Activated gamma-delta T cell (primary cell): ENCODE measurements at places on chromosomes 1 and 21.

DNA sequence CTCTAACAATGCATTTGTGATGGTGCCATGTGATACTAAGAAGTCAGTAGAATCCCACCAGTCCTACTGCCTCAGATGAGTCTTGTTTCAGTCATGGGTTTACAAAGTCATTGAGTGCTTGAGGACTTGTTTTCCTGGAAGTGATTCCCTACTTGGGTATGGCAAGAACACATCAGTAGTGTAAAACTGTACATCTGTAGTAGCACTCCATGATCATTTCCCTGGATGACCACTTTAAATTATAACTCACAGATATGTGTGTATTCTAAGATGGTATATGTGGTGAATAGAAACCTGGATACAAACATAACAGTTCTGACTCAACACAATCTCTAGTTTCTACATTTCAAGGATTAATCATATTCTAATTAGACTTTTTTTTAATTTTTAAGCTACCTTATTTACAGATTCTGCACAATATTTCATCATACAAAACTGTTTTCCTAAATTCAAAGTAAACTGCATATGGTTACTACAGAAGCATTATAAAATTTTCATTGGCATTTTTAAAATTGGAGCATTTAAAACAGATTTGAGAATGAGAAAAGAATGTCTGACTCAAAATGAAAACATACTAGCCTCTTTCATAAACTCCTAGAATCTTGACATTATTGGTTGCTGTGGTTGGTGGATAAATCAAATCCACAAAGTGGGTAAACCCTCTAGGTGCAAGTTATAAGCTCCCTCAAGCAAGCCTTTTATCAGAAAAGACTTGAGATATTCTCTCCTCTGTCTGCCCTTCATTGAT is 6.8 kb upstream of the PSMG1 start:
- no peak for DNase-seq

GRCh38 chr1:234751678-234752077 is 141.7 kb upstream of the IRF2BP2 start:
- DNase-seq: no peak

- DNase-seq: no peak
These were observed 173.7 kb upstream of the CAMK1G start for GRCh38 chr1:209409780-209410179.

DNA sequence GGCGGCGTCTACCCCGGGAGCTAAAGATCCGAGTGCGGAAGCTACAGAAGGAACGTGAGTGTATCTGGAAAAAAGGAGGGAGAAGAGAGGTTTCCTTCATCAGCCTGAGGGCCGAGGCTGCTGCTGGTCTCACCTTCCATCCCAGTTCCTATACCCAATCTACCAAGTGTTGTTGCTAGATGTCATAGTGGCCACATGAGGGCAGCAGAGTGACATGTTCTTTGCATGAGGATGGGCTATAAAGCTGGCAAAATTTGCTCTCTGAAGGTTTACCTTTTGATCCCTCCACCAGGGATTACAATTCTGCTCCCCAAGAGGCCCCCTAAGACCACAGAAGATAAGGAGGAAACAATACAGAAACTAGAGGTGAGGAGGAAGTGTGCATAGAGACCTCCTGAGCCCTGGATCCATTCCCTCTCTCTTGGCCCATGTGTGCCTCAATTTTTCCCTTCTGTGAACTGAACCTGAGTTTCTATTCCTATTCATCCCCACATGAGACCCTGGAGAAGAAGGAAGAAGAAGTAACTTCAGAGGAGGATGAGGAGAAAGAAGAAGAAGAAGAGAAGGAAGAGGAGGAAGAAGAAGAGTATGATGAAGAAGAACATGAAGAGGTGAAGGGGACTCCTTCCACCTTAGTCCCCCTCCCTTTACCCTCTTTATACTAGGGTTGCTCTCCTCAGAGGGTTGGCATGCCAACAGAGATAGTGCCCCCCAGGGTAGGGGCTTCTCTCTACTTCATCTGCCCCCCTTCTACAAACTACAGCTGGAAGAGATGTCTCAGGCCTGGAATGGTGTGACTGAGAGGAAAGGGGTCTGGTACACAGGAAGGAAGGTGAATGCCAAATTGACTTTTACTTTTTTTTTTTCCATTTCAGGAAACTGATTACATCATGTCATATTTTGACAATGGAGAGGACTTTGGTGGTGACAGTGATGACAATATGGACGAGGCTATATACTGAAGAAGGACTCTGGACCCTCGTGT is 13.3 kb downstream of the POLR3GL start:
- DNase-seq: no peak

- DNase-seq: no peak
These were observed 673.6 kb downstream of the MATN1 start for GRCh38 chr1:30049748-30050296.

- no peak for DNase-seq
These were observed 112.8 kb upstream of the USP25 start for GRCh38 chr21:15616864-15617574.

- DNase-seq: no peak
These were observed 103.0 kb downstream of the KIAA0319L start for GRCh38 chr1:35454176-35454575.

DNA sequence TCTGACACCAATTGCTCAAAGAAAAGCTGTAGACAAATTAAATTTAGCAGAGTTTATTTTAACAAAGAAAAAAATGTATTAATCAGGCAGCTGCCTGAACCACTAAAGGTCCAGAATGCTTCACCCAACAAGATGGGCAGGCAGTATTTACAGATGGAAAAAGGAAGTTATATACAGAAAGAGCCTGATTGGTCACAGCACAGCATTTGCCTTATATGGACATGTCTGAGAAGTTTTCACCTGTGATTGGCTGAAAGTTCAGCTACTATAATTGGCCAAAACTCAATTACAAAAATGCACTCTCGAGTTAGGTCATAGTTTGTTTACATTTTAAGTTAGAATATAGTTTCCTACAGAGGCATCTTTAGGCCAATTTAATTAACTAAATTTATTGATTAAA is 15.1 kb upstream of the FMO1 start:
- no peak for DNase-seq

- DNase-seq: no peak
These were observed 17.4 kb downstream of the CELA3A start for GRCh38 chr1:22018583-22019559.

- no peak for DNase-seq
These were observed 87.7 kb upstream of the TNFSF4 start for GRCh38 chr1:173294843-173295242.

DNA sequence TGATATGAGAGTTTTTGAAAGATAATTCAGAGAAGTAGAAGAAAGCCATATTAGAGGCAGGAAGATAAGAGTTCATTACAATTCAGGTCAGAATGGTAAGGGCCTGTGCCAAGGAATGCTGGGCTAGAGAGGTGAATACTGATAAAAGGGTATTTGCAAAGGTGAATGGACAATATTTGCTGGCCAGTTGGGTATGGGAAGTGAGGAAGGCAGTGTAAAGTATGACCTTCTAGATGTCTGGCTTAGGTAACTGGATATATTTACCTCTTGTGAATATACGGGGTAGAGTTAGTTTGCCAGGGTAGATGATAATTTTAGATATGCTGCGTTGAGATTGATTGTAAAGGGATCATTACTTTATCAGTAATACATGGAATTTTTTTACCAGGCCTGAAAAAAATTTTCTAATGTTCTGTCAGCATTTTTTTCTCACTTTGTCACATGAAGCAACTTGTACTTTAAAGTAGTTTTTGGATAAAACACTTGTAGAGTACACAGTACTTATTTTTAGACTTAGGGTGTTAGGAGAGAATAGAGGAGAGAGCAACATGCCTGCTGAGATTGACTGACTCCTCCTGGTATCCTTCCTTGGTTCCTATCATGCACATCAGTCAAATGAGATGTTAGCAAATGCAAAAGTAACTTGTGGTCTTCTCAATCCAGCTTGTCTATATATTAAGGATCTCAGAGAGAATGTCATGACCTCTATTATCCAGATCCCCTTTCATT is 14.1 kb downstream of the RTCA start:
- no peak for DNase-seq

DNA sequence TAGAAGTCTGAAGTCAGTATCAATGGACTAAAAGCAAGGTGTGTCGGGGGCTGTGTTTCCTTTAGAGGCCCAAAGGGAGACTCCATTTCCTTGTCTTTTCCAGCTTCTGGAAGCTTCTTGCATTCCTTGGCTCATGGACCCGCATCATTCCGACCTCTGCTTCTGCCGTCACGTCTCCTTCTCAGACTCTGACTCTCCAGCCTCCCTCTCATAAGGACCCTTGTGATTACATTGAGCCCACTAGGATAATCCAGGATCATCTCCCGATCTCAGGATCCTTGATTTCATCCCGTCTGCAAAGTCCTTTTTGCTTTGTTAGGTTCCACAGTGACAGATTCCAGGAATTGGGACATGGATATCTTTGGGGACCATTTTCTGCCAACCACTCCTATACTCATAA is 265.8 kb upstream of the CSF3R start:
- no peak for DNase-seq
